AG04450 (cell line): ENCODE measurements at places on chromosomes 13 and 19.

GRCh38 chr13:22648320-22648801, 532.4 kb upstream of the SGCG start:
- no peak for DNase-seq

- no peak for DNase-seq
Measured at GRCh38 chr13:110894086-110894485, 20.8 kb downstream of the ANKRD10 start.

DNA sequence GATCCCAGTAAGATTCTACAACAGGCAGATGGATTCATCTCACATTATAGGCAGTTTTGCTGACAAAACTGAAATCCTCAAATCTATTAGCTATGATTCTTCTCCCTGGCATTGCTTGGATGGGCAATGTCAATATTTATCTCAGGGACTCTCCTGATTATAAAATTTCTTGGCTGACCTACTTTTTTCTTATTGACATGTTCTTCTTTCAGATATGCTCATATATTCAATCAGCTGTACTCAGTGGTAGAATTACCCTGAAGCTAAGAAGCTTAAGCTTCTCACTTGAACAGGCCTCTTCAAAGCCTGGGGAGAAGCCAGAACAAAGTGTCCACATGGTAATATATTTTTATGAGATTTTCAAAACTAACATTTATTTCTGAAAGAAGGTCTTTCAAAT, 513.6 kb downstream of the PCDH9 start:
- DNase-seq, result no peak

DNA sequence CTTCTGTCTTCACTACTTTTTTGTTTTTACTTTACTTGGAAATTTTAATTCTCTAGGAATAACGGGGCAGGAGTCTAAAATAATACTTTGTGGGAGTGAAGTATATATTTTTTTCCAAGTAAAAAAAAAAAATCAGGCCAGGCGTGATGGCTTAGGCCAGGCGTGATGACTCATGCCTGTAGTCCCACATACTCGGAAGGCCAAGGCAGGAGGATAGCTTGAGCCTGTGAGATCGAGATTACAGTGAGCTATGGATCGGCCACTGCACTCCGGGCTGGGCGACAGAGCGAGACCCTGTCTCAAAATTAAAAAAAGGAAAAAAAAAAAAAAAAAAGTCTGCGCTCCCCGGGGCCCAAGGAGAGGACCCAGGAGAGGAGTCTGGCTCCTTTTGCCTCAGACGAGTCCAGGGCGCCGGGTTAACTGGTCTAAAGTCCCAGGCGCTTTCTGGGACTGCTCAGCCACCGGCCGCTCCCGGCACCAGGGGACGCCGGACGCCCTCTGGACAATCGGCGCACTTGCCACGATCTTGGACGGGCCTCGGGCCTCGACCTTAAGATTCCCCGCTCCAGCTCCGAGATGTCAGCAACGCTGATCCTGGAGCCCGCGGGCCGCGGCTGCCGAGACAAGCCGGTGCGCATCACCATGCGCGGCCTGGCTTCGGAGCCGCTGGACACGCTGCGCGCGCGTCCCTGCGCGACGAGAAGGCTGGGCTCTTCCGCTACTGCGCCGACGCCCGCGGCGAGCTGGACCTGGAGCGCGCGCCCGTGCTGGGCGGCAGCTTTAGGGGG, 2.7 kb upstream of the ZFP82 start:
- DNase-seq, result no peak

- no peak for DNase-seq
Measured at GRCh38 chr13:19183676-19184075, 2.1 kb upstream of the TUBA3C start.

GRCh38 chr13:21546372-21546771, 57.6 kb downstream of the MICU2 start:
- no peak for DNase-seq

DNA sequence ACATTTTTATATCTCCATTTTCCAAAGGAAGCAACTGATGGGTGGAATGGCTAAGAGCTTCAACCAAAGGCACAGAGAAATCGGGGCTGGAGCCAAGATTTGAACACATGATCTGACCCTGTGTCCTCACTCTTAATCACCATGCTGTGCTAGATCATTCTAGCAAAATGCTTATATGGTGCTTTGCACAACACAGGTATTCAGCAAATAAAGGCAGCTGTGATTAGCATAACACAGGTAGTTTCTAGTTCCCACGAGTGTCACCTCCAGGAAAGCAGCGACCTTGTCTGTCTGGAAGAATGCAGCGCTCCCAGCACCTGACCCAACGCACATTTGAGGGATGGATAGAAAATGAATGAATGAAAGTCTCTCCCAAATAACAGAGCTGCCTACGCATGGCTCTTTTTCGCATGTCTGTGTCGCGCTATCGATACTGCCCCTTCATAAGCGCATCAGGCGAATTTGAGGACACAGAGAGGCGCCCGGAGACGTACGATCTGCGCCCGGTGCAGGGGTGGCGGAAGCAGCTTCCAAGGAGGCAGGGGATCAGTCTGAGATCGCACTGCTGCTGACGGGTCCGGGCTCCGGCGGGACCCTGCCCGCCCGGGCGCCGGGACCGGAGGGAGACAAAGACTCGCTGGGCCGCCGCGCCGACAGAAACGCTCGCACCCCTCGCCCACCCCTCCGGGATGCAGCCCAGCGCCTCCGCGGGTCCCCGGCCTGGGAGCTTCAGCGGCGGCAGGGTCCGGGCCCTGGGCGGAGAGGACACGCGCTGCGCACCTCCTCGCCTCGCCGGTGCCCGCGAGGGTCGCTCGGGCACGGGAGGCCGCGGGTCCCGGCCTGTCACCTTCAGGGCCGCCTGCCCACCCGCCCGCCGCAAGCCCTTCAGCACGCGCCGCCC, 609 bp downstream of the EPS15L1 start:
- no peak for DNase-seq

- no peak for DNase-seq
Measured at GRCh38 chr13:51802631-51803418, 1.1 kb downstream of the DHRS12 start.

DNA sequence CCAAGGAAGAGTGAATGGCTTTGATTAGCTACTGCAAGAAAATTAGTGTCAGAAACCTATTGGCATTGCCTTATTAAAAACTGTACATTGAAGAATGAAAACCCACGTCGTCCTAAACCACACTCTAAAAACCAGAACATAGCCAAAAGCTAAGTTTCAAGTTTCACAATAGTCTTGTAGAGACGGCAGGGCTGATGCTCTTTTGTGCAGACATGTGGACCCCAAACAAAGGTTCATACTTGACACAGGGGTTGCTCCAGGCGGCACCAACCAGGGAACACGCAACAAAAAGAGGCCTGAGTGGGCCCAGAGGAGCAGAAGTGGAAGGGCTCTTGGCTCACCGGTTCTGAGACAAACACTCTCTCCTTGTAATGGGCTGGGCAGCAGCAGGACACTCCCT, 28.6 kb upstream of the MIR17HG start:
- no peak for DNase-seq

DNA sequence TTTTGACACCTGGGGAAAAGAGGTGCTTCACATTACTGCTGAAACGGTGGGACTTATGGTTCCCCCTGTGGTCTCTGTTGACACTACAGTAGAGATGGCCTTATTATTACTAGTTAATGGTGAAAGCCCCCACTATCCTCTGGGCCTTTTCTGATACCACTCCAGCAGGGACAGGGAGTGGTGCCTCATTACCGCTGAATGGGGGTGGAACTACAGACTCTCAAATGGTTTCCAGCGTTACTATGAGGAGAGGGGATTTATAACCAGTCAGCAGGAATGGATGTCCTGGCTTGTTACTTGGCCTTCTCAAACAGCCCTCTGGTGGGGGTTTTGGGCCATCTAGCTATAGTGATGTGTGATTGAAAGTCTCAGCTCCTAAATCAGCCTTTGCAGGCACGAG, 96.7 kb upstream of the DIAPH3 start:
- no peak for DNase-seq

- DNase-seq, result no peak
Measured at GRCh38 chr19:15201374-15202023, 704 bp upstream of the NOTCH3 start.

- DNase-seq, result no peak
Measured at GRCh38 chr13:50677687-50678463, 165.6 kb downstream of the DLEU7 start.
